ENCODE measurements at places on chromosomes 1 and 21.

- no peak for DNase-seq
Observed at GRCh38 chr1:156858555-156858956, 361 bp downstream of the INSRR start.

- no peak for DNase-seq
Observed at GRCh38 chr1:147046189-147046862, 108.2 kb downstream of the NBPF12 start.

- DNase-seq: no peak
Observed at GRCh38 chr1:65688848-65689247, 103.8 kb upstream of the PDE4B start.

- DNase-seq: no peak
Observed at GRCh38 chr1:241532864-241533263, 686 bp downstream of the KMO start.

DNA sequence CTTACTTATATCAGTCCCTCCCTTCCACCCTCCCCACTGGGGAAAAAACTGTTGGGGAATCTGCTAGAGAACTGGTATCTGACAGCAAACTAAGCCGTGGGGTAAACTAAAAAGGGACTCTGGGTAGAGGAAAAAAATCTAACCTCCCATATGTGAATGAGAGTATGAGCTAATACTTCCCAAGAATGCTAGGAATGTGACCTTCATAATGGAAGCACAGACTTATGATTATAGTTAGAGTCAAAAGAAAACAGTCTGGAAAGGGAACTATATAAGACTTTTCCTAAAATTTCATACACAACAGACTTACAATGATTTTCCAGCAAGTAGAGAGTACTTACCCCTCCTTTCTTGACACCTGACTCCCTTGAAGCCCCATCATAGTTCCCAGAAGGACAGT lies 23.0 kb upstream of the RBBP5 start:
- DNase-seq: peak; percentile 83

GRCh38 chr1:212702672-212703071 lies 3.0 kb upstream of the BATF3 start:
- DNase-seq: no peak

DNA sequence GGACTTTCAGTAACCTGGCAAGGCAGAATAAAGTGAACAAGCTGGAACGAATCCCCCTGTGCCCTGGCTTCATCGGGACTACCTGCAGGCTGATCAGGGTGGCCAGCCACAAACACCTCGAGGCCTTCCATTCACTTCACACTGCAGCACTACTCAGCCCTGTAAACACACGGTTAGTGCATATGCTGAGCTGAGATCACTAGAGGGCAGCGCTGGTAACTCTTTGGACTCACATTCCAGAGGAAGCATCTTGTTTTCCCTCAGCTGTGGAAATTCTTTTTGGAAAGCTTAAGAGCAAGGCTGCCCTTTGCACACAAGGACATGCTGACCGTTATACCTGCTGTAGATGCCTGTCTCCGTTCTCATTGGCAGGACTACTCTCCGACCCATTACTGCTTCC lies 32.1 kb downstream of the PCSK9 start:
- peak; percentile 33 for DNase-seq

- DNase-seq: no peak
Observed at GRCh38 chr1:172208635-172209034, 211.8 kb upstream of the C1orf105 start.

- no peak for DNase-seq
Observed at GRCh38 chr1:31503570-31503969, 72.7 kb upstream of the TINAGL1 start.

DNA sequence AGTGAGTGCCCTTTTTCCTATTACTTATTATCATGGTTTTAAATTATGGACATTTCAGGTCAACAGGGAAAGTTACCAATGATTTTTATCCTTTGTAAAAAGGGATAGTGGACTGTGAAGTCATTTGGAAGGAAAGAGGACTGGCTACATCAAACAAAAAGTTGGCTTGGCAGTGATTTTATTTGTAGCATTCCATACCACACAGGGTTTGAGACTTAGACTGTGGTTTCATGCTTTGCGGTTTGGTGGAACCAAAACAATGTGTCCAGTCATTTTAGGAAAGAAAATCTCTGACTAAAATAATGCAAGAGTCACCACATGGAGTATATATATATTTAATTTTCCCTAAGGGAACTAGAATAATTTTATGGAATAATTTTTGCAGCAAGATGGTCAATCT lies 239.5 kb downstream of the HMCN1 start:
- peak; percentile 62 for DNase-seq

GRCh38 chr1:103074224-103074623 lies 34.1 kb downstream of the COL11A1 start:
- DNase-seq: no peak

GRCh38 chr1:42319128-42319851 lies 15.7 kb downstream of the FOXJ3 start:
- DNase-seq: peak; percentile 8

GRCh38 chr1:28205243-28205642 lies 27.6 kb downstream of the DNAJC8 start:
- no peak for DNase-seq

GRCh38 chr1:170670802-170671628 lies 7.1 kb downstream of the PRRX1 start:
- no peak for DNase-seq

DNA sequence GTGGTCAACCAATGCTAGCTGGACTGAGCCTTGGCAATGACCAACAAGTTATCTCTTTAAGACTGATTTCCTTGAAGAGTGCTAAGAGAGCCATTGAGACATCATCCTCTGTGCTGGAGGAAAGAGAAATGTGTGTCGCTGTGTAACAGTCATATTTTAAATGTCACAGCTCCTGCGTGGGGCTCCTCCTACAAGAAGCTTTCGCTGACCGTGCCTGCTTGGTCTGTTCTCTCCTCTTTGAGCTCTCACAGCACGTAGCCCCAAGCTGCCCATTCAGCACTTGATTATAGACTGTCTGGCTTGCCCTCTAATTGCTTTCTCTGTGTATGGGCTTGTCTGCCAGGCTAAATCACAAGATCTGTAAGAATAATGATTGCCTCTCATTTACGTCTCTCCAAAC lies 221.3 kb downstream of the FOXD2 start:
- DNase-seq: no peak

GRCh38 chr1:10671090-10671489 lies 125.4 kb downstream of the CASZ1 start:
- no peak for DNase-seq

GRCh38 chr1:197065559-197065958 lies 1.5 kb downstream of the F13B start:
- DNase-seq: peak; percentile 16

DNA sequence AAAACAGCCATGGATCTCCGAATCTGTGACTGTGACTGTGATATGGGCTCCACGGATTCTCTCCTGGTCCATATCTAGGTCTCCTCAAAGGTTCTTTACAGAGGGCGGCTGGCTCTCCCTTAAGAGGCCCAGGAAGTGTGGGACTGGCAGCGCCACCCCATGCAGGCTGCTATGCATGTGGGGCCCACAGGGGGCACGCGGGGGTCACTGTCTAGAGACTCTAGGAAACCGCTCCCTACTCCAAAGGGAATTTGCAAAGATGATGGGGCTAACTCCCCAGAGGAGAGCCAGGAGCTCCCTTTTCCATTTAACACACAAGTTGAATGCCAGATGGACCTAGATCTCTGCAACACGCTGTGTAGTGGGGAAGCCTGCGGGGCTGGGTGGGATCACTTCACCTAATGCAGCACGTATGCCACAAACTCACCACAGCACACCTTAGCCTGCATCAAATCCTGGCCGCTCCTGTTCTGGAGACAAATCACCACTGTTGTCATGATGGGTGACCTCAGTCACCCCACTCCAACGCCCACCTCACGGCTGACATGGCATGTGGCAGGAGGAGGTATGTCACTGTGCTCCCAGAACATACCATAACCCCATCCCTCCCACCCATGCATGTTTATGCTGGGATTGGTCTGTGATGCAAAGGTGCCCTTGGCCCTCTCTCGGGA lies 61.7 kb downstream of the SLC45A1 start:
- no peak for DNase-seq

GRCh38 chr1:214525535-214526019 lies 25.8 kb downstream of the PTPN14 start:
- DNase-seq: no peak

- DNase-seq: no peak
Observed at GRCh38 chr1:52268372-52268771, 97.6 kb downstream of the CC2D1B start.

DNA sequence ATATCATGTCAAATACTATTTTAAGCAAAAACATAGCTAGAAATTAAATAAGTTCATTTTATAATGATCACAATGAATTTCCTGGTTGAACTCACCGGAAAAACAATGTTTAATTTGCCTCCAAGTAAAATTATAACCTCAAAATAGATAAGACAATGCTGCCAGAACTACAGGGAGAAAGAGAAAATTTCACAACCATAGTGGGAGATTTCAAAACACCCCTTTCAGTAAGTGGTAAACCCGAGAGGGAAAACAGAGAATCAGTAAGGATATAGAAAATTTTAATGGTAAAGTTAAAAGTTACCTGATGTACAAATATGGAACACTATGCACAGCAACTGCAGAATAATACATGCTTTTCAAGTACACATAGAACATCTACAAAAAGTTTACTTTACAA lies 43.2 kb upstream of the PLA2G4A start:
- no peak for DNase-seq

DNA sequence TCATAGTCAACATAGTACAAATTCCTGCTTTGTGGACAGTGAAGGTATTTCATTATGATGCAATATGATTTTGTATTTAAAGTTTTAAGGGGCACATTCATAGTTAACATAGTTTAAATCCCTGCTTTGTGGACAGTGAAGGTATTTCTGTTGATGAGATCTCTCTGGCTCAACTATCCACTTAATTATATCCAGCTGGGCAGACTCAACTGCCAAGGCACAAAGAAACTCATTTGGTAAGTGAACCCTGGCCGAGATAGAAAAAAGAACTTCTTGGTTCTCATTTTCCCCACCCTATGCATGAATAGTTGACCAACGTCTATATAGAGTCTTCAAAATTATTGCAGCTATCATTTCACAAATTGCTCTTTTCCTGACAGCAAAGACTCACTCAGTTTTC lies 1194.6 kb downstream of the NCAM2 start:
- DNase-seq: no peak

GRCh38 chr1:240538776-240539430 lies 73.1 kb downstream of the GREM2 start:
- no peak for DNase-seq

DNA sequence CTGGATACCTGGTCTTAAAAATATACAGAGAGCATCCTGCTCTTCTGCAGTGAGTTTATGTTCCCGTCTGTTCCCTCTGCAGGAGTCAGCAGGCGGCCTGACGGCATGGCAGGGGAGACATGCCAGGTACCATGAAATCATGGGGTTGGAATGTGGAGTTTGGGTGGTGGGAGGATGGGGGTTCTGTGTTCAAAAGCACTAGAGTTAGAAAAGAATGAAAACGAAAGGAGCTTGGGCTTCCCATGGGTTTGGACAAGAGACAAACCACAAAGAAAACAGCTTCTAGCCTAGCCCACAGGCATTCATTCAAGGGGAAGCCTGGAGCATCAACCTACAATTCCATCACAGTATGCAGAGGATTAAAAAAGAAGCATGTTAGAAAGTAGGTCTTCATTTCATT lies 59.9 kb downstream of the WARS2 start:
- peak; percentile 93 for DNase-seq

DNA sequence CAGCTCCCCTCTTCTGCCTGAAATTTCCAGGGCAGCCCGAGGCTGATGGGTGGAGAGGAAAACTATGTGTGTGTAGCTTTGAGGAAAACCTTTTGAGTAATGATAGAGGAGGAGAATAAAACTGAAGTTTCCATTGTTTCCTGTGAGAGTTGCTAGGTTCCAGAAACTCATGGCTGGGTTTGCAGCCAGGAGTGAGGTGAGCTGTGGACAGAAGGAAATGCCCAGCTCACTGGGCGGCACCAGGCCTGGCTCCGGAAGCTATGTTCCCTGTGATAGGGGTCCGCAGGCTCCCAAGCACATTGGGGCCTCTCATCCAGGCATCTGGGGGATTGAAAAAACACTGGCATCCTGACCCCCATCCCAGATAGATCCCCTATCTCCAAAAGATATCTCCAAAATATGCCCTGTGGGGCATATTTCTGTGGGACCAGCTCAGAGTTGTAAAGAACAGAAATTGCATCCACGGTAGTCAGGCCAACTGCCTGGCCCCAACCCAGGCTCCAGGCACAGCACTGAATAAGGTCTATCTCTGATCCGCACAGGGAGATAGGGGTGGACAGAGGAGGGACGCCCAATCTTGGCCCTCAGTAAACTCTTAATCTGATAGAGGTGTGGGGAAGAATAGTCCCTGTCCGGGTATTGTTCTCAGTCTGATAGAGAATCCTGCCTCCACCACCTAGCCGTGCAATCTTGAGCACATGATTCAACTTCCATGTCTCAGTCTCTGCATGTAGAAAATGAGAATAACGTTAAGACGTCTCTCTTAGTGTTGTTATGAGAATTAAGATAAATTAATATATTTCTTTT lies 1.8 kb upstream of the HSPG2 start:
- no peak for DNase-seq

GRCh38 chr21:35351434-35351833 lies 302.3 kb upstream of the RUNX1 start:
- no peak for DNase-seq

Measured in NCI-H226 (cell line).